ENCODE measurements at places on chromosomes 1 and 21.

GRCh38 chr1:228744356-228744755, 9.1 kb downstream of the RHOU start:
- no peak for DNase-seq

GRCh38 chr1:111739925-111740765, 950 bp upstream of the INKA2 start:
- DNase-seq = no peak

GRCh38 chr1:7984811-7985210, 23.3 kb downstream of the PARK7 start:
- no peak for DNase-seq

- DNase-seq = no peak
Measured at GRCh38 chr1:156953571-156953970, 33.1 kb downstream of the LRRC71 start.
